Right ventricle myocardium inferior (tissue), 1 donor: ENCODE measurements at places on chromosomes 4 and X.

GRCh38 chrX:45847961-45848360 lies 647.3 kb upstream of the DIPK2B start:
- no peak for DNase-seq

GRCh38 chr4:150999086-150999485 lies 16.0 kb downstream of the LRBA start:
- DNase-seq: no peak

GRCh38 chr4:123643691-123644090 lies 247.1 kb downstream of the SPRY1 start:
- DNase-seq: no peak

DNA sequence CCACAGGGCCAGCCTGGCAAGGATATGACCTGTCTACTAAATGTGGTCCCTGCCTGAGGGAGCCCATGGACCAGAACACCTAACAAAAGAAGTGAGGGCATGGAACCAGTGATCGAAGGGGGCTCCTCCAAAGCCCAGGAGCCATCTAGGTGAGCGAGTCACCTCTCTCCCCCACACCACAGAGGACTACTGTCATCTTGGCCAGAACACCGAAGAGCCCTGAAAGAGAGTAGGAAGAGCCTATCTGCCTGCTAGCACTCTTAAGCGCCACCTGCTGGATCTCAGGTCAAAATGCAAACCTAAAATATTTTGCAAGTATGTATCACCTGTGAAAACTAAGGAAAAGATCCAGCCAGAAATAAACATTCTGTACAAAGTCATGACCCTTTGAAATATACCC lies 137.9 kb upstream of the ZXDB start:
- DNase-seq: no peak

DNA sequence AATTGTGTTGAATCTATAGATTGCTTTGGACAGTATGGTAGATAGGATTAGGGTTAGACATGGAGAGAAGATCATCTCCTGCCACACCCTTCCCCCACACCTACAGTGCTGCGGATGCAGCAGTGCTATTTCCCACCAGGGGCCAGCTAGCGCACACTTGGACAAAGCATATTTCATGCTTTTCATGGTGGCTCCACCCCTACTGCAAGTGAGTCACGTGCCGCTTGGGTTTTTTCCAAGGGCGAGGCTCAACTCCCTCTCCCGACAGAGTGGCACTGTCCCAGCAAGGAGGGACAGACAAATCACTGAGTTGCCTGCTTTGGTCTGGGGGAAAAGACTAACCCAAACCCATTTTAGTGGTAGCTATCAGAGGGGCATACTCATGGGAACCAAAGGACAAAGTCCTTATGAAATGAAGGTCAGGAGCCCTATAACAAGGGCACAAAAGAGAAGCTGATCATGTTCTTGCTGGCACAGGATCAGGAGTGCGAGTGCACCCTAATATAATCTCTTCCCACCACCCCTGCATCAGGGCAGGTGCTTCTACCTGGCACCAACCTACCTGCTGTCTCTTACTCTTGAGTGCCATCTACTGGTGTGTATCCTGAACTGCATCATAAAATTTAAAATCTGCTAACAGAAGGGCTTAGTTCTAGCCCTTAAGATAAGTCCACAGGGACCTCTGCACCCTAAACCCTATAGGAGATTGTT lies 55.1 kb upstream of the PGAM4 start:
- DNase-seq: no peak

GRCh38 chrX:136880003-136880451 lies 498 bp downstream of the RBMX start:
- no peak for DNase-seq
